ENCODE measurements at places on chromosomes 16 and 17. TPM values are rescaled to one million over a fixed set of nuclear protein-coding genes. Genes with fewer than 3 reads are reported as not detected.

GRCh38 chr16:70796301-70796700 lies 4.7 kb downstream of the VAC14 start:
- peaks cover 20% of the 10 kb centered on the region for H3K36me3 ChIP-seq
- no peak overlapping the region for H3K4me3 ChIP-seq
- H3K27ac ChIP-seq: no peak overlapping the region

- no peak overlapping the region for H3K4me3 ChIP-seq
- no peak for DNase-seq
- H3K36me3 ChIP-seq: no peaks in the 10 kb centered on the region
- no peaks in the 10 kb centered on the region for H3K4me1 ChIP-seq
Measured at GRCh38 chr17:9056566-9056965, 35.3 kb downstream of the NTN1 start.

GRCh38 chr17:66416207-66416940 lies 114.0 kb downstream of the PRKCA start:
- H3K27ac ChIP-seq: no peak overlapping the region
- H3K4me1 ChIP-seq: peaks cover 6% of the 10 kb centered on the region
- H3K4me3 ChIP-seq: no peak overlapping the region
- DNase-seq: no peak

- H3K4me3 ChIP-seq: no peak overlapping the region
- no peak for DNase-seq
- H3K27me3 ChIP-seq: peaks cover 6% of the 10 kb centered on the region
- no peaks in the 10 kb centered on the region for H3K4me1 ChIP-seq
- H3K27ac ChIP-seq: no peak overlapping the region
Measured at GRCh38 chr16:58366247-58367031, 25.8 kb upstream of the GINS3 start.

DNA sequence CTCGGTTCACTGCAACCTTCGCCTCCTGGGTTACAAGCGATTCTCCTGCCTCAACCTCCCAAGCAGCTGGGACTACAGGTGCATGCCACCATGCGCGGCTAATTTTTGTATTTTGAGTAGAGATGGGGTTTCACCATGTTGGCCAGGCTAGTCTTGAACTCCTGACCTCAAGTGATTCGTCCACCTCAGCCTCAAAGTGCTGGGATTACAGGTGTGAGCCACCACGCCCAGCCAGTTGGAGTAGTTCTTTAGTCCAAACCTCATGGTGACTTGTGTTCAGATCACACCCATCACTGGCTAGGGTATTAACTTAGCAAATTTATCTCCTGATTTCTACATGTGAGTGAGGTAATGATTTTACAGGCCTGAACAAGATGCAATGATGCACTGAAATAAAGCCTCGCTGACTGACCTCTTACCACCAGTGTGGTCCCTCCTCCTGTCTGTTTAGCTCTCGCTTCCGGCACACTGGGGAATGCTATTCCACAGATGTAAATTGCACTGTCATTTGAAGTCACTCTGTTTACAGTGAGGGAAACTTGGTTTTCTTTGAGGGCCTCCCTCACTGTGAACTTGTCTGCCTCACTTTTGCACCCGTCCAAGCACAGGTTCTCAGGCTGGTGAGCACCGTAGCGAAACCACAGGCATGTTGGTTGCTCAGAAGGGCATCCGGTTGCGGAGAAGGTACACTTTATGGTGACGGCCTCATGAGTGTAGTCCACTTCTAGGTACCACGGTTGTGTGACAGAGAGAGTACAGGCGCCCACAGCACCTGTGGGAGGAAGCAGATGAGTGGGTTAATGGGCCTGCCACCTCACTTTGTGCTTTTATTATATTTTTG lies 5.5 kb downstream of the IGSF6 start:
- H3K27ac ChIP-seq: no peak overlapping the region
- H3K4me3 ChIP-seq: no peak overlapping the region
- peaks cover 6% of the 10 kb centered on the region for H3K36me3 ChIP-seq
- H3K27me3 ChIP-seq: no peaks in the 10 kb centered on the region
- no peak for DNase-seq

The KCTD13 gene
- total RNA-seq: 18.5 TPM
